LHCN-M2 (cell line): ENCODE measurements at places on chromosomes 6 and 20. TPM values are rescaled to one million over a fixed set of nuclear protein-coding genes. Genes with fewer than 3 reads are reported as not detected.
A peak's percentile ranks its signal among the peaks of the same experiment; 100 is the strongest.

GRCh38 chr6:2026133-2026532 lies 219.3 kb downstream of the GMDS start:
- no peak for DNase-seq

DNA sequence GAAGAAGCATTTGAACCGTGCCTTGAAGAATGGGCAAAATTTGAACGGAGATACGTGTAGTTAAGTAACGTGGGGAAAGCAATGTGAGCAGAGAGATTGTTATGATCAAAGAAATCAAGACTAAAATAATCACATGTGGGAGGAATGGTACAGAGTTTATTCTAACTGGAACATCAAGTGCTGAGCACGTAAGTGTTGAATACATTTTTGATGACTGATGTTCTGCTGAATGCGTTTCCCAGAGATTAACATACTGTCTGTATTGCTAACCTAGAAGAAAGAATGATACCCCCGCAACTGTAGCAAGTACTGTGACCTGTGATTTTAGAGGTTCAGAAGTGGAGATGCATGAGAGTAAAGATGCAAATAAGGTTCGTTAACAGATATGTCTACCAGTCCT lies 146.9 kb upstream of the EPHA7 start:
- DNase-seq, result no peak

- no peak for DNase-seq
These were observed 88.3 kb upstream of the NT5E start for GRCh38 chr6:85361643-85362014.

- peak; percentile 85 for DNase-seq
These were observed 1249.0 kb upstream of the CITED2 start for GRCh38 chr6:140623498-140623897.

Gene SMAP1
- total RNA-seq, result 20.2 and 21.0 TPM in 2 replicates
